ENCODE measurements at places on chromosomes 4 and X.

DNA sequence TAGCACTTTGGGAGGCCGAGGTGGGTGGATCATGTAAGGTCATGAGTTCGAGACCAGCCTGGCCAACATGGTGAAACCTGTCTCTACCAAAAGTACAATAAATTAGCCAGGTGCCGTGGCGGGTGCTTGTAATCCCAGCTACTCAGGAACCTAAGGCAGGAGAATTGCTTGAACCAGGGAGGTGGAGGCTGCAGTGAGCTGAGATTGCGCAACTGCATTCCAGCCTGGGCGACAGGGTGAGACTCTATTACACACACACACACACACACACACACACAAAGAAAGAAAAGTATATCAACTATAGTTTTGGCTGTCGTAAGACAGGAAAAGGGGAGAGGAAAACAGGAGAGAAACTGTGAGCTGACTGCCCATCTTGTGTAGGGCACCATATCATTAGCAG lies 171.7 kb downstream of the ADAMTS3 start:
- DNase-seq, result no peak

DNA sequence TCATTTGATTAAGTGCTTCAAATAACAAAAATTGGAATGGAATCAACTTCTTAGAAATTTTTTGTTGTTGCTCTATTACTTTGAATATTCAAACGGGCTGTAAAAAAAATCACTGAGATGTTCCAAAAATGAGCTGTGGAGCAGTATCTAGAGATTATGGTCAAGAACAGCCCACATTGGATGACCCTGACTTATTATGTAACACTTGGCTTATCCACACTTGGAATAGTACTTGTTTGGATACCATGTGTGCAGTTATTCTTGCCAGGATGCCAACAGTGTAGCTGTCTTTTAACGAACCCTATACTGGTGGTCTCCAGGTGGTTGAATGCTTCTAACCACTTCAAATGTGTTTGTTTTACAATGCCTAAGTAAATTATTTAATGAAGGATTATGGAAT lies 64.9 kb upstream of the CAMK2D start:
- no peak for DNase-seq

DNA sequence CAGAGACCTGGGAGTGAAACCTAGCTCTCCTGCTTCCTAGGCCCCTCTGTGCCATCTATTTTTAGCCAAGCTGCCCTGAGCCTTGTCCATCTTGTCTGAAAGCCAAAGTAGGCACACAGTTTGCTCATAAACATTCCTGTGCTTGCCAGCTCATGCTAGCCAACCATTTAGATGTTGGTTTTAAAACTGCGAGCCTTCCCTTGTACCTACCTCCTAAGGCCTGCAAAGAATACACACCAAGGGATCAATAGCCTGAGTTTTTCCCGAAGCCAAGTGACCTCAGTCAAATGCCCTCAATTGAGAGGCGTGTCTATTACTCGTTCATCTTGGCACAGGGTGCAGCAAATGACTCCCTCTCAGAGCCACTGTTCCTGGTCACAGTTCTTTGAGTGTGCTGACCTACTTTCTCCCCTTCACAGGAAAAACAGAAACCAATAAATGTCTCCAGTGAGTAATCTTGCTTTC lies 48.5 kb downstream of the ZCCHC12 start:
- no peak for DNase-seq

DNA sequence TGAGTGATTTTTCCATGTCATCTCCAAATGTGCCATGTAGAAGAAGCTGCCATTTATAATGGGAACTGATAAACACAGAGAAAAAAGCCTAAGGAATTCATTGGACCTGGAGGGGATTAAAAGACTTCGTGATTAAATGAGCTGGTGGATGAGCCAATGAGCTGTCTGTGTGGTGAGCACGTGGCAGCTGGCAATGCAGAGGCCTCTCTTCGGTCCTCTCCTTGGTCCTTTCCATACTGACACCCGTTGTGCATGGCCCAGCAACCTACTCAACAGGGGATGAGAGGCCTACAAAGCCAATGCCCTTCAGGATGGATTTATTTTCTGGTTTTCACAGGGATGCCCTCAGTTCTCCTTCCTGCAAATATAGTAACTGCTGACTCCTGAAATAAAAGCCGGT lies 87.7 kb upstream of the STS start:
- no peak for DNase-seq

DNA sequence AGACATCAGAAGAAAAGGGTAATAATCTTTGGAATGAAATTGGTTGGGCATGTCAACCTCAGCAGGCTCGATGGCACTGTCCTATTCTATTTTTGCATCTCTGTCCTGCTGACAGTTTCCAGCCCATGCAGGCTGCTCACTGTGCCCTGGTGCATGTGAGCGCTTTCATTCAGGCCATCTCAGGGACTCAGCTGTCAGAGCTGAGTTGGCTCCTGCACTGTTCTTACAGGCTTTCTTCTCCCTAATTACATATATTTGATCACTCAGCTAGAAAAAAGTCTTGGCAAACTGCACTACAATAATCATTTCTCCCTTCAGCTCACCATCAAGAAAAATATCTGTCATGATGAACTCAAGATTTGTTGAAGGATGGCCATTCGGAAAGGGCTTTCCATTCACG lies 84.7 kb downstream of the RASL11B start:
- no peak for DNase-seq

DNA sequence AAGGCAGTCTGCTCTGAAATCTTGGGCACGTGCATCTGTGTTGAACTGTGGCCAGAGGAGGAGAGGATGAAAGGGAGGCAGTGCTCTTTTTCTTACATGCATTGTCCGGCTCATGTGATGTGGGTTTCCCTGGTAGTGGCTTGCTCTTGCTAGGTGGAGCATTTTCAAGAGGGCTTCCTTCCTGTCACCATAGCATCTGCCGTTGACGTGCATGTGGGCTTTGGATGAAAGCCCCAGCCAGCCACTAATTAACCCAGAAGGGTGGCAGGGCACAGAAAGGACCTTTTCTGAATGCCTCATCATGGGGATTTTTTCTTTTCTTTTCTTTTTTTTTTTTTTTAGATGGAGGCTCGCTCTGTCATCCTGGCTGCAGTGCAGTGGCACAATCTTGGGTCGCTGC lies 121.3 kb downstream of the GPR143 start:
- DNase-seq, result no peak

- DNase-seq, result no peak
Observed at GRCh38 chr4:149719806-149720205, 95.8 kb downstream of the IQCM start.

- no peak for DNase-seq
Observed at GRCh38 chr4:173699841-173700475, 169.9 kb upstream of the HAND2 start.

- DNase-seq, result no peak
Observed at GRCh38 chr4:176354884-176355283, 35.1 kb downstream of the SPCS3 start.

DNA sequence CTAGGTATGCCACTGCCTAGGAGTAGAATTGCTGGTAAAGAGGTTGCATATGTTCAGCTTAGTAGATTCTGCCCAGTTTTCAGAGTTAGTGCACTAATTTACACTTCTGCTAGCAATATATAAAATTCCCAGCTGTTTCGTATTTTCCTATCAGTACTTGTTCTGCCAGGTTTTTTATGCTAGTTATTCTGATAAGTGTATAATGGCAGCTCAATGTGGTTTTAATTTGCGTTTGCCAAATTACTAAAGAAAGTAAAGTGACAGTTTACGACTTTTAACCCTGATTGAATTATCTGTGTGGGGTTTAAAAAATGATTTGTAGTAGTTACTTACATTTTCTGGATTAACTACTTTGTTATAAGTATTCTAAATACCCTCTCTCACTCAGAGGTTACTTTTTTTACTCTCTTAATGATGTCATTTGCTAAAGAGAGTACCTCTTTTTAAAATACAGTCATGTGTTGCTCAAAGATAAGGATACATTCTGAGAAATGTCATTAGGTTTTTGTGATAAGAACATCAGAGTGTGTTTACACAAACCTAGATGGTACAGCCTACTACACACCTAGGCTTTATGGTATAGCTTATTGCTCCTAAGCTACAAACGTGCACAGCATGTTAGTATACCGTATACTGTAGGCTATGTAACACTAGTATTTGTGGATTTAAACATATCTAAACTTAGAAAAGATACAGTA lies 363.2 kb downstream of the IL15 start:
- no peak for DNase-seq

GRCh38 chrX:28625223-28625622 lies 38.0 kb downstream of the IL1RAPL1 start:
- no peak for DNase-seq

DNA sequence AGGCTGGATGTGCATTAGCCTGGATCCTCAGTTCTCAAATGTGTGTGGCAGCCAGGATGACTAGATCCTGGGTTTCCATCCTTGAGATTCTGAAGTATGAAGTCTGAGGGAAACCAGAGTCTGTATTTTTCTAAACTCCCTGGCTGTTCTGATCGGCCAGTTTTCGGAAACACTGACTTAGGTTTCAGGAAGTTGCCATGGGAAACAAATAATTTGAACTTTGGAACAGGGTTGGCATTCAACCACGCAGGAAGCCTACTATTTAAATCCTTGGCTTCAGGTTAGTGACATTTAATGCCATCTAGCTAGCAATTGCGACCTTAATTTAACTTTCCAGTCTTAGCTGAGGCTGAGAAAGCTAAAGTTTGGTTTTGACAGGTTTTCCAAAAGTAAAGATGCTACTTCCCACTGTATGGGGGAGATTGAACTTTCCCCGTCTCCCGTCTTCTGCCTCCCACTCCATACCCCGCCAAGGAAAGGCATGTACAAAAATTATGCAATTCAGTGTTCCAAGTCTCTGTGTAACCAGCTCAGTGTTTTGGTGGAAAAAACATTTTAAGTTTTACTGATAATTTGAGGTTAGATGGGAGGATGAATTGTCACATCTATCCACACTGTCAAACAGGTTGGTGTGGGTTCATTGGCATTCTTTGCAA lies 67.6 kb downstream of the PDGFRA start:
- peak; percentile 22 for DNase-seq

DNA sequence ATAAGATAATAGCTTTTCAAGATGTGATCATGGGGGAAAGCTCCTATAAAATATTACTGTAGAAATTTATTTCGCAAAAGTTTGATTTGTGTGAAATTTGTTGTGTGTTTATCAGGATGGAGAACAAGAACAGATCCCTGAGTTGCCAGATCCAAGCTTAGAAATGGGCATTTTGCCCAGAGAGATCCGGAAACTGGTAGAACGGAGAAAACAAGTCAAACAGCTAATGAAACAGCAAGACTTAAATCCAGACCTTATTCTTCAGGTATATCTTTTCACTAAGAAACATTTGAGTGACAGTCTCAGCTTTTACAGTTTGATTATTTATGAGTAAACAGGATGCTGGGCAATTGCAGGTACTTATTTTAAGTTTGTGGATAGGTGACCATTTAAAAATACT lies 54.5 kb downstream of the POLA1 start:
- no peak for DNase-seq

GRCh38 chr4:78630615-78631014 lies 79.0 kb downstream of the ANXA3 start:
- DNase-seq, result no peak

DNA sequence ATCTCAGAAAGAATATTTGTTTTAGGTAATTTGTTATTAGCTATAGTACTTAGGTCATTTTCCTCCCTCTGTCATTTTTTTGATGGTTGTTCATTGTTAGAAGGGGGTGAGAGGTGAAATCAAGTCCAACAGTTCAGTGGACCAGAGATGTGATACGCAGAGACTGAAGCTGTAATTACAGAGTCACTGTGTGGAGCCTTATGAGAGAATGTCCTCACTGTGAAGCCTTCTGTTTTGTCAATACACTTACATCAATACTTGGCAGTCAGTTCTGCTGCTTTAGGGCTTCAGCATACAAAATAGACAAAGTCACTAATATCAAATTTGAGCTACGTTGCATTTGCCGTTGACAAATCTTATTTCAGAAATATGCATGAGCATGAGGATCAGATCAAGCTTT lies 692.5 kb downstream of the C4orf33 start:
- DNase-seq, result no peak

DNA sequence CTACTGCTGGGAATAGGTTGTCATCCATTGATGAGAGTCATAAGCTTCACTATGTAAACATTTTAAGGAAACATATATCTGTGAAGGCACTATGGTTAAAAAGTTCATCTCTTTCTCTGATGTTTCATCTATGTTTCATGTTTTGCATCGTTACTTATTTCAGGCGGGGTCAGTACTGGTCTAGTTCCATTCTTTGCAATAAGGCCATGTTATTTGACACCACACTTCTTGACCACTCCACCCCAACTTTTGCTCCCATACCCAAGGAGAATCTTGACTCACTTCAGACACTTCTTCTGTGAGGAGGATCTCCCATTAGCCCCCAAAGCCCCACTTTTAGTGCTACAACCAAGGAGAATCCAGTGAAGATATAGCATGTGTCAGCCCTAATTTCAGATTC lies 119.4 kb downstream of the GRIA3 start:
- no peak for DNase-seq

DNA sequence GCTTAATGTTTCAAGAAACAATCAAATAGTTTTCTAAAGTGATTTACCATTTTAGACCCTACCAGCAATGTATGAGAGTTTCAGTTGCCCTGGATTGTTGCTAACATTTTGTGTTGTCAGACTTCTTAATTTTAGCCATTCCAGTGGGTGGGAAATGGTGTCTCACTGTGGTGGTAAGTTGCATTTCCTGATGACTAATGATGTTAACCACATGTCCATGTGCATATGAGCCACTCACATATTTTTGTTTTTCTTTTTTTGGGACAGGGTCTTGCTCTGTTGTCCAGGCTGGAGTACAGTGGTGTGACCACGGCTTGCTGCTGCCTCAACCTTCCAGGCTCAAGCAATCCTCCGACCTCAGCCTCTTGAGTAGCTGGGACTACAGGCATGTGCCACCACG lies 48.3 kb downstream of the MED28 start:
- DNase-seq, result no peak

- no peak for DNase-seq
Observed at GRCh38 chr4:141074098-141074878, 59.0 kb downstream of the RNF150 start.

GRCh38 chr4:7263166-7263565 lies 70.8 kb downstream of the SORCS2 start:
- no peak for DNase-seq

GRCh38 chr4:12286351-12286750 lies 857.7 kb upstream of the HS3ST1 start:
- no peak for DNase-seq

- no peak for DNase-seq
Observed at GRCh38 chrX:5117816-5118215, 1110.9 kb downstream of the NLGN4X start.

DNA sequence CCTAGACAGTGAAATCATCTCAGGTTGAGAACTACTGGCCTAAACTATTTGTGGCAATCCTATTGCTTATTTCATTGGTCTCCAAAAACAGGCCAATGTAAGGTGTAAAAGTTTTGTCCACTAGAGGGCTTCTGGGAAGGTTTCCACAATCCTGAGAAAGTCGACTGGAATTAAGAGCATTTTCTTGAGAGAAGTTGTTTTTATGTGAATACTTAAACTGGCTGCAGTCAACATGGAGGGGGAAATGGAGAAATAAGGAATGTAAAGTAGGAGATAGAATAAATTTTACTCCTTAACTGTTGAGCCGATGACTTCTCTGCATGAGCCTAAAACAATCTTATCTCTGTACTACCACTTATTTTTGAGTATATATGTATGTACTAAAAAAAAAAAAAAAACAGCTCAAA lies 11.0 kb upstream of the EIF4E start:
- DNase-seq, result peak; percentile 26

- DNase-seq, result no peak
Observed at GRCh38 chr4:84647312-84647884, 64.5 kb downstream of the CDS1 start.

Measured in renal cortex interstitium (tissue), 15 donors.